ENCODE measurements at places on chromosomes 4 and X.
A peak's percentile ranks its signal among the peaks of the same experiment; 100 is the strongest.

DNA sequence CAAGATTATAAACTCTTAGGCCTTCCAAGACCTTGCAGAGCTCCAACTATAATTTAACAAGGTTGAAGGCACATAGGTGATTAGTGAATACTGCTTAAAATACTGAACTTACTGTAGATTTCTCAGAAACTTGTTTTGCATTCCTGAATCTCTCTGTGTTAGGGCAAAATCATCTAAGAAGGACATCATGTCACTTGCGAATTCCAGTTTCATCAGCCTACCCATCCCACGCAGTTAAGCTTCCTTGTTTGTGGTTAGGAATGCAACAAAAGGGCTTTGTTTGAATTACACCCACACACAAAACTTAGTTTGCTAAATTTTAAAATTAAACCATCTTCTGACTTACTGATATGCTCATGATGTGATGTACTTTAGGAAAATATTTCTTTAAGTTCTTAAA is 174.0 kb downstream of the SOWAHB start:
- DNase-seq, result no peak

GRCh38 chr4:187065396-187065795 is 341.7 kb upstream of the FAT1 start:
- no peak for DNase-seq

- DNase-seq, result no peak
Measured at GRCh38 chr4:141356963-141357335, 136.3 kb downstream of the ZNF330 start.

DNA sequence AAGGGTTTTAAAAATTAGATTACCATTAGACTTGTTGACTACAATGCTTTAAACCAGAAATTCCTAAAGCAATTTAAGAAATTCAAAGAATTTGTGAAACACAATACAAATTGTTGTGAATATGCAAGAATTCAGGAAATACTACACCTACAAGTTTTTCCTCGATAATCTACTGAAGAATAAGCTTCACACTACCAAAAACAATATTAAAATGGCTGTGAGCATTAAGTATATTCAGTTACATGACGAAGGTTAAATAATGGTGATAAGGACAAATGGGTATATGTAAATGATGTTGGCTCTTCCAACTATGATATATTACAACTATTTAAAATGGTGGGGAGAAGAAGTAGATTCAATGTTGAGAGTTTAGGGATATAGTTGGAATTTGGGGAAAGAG is 111.1 kb upstream of the HTR2C start:
- no peak for DNase-seq

GRCh38 chrX:39519566-39520301 is 578.0 kb downstream of the BCOR start:
- DNase-seq, result no peak

DNA sequence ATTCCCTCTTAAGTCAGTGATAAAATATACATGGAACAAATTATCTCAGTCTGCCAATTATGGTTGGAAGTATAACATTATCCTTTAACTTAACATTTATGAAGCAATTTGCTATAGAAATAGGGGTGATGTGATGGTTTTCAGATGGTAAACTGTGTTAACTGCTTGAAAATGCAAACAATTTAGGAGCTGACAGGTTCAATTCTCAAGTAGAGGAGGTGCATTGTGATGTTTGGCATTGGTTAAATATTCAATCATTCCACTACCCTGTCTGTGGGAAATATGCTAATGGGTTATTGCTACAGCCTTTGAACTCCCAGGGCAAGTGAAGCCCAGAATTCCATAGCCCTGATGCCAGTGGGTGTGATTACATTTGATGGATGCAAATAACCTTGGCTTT is 243.4 kb upstream of the GK2 start:
- no peak for DNase-seq

- DNase-seq, result no peak
Measured at GRCh38 chr4:128573781-128574508, 235.6 kb upstream of the JADE1 start.

DNA sequence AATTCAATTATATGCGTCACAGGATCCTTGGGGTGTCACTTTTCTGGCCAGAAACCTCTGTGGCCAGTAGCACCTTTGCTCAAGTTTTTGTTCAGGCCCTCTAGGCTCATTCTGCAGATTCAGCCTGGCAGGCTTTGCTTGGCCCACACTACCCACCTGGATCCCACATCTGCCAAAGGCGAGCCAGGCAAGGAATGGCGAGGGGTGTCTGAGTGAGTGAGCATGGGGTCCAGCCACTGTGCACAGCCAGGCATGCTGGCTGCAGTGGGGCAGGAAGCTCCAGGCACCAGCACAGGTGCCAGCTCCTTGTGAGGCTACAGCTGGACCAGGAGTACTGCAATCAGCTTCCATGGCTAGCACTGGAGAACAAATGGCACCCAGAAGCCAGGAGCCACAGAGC is 914.9 kb downstream of the FSTL5 start:
- no peak for DNase-seq

GRCh38 chrX:108199691-108200090 is 108.1 kb downstream of the ATG4A start:
- DNase-seq, result no peak

DNA sequence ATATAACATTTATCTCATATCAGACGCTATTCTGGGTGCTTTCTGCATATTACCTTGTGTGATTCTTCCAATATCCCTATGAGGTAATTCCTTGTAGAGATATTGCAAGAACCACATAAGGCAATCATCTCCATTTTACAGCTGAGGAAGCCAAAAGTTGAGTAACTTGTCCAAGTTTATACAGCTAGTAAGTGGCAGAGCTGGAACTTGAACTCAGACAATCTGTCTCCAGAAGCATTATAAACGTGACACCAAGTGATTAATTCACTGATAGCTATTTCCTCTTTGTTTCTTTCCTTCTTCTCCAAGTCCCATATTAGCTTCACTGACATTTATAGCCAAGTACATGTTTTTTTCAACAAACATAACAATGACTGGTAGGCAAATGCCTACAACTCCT is 7.3 kb downstream of the EMCN start:
- no peak for DNase-seq

GRCh38 chr4:131248314-131248713 is 1900.8 kb upstream of the PCDH10 start:
- no peak for DNase-seq

GRCh38 chrX:113929004-113929403 is 654.9 kb upstream of the HTR2C start:
- DNase-seq, result no peak

GRCh38 chr4:5455003-5455585 is 253.3 kb downstream of the EVC2 start:
- no peak for DNase-seq

DNA sequence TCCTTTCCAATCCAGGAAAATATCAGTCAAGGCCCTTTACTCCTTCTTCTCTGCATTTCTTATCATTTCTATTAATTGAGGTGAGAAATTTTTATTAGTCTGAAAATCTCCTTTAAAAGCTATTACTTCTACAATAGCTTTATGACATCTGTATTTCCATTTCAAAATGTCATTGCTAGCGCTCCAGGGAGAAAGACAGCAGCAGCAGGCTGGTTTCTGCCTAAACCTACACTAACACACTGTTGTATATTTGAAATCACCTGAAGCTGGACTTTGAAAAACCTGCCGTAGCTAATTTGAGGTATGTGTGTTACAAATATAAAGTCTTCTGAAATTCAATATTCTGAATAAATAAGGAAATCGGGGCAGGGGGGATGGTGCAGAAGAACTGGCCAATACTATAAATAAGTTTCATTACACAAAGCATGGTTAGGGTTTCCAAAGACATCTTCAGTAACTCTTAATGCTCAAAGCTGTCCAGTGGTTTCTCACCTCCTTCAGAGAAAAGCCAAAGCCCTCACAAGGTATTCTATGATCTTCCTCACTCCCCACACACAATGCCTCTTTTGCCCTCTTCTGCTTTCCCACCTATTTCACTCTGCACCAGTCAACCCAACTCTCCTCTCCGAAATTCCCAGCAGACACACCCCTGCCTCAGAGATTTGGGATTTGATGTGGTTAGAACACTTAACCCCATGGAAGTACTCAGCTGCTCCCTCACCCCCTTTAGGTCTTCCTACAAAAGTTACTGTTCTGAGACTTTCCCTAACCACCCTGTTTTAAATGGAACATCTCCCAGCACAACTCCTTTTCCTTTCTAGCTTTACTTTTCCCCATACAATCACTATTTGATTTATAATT is 122.7 kb downstream of the PPP3CA start:
- DNase-seq, result no peak

GRCh38 chr4:51843309-51844152 is 578 bp downstream of the DCUN1D4 start:
- DNase-seq, result peak; percentile 54

- no peak for DNase-seq
Measured at GRCh38 chrX:30895370-30895769, 6.3 kb upstream of the TAB3 start.

DNA sequence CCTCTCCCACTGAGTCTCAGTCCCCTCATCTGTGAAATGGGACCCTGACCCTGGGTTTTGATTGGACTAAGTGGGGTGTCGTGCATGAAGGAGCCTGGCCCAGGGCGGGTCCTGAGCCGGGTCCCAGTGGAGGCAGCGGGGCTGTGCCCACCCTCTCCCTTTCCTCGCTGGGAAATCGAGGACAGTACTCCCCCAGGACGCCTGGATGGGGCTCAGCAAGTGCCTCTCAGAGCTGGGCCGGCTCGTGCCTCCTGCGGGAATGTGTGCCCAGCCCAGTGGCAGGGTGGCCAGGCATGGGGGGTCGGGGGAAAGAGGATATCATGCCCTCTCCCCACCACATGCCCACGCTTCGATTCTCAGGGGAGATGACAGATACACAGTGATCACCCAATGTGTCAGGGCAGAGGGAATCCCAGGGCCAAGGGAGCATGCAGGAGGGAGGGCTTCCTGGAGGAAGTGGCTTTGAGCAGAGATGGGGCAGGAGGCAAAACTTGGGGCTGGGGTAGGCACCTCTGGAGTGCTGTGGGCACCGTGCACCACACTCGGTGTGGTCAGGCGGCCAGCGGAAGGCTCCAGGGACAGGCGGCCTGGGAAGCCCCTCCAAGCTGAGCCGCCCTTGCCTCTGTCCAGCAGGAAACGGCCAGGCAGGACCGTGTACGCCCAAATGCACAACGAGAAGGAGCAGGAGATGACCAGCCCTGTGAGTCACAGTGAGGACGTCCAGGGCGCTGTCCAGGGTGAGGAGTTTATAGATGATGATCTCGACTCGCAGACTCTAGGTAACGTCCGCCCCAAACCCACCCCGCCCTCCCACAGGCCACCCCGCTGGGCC is 203.0 kb downstream of the AFAP1 start:
- no peak for DNase-seq

DNA sequence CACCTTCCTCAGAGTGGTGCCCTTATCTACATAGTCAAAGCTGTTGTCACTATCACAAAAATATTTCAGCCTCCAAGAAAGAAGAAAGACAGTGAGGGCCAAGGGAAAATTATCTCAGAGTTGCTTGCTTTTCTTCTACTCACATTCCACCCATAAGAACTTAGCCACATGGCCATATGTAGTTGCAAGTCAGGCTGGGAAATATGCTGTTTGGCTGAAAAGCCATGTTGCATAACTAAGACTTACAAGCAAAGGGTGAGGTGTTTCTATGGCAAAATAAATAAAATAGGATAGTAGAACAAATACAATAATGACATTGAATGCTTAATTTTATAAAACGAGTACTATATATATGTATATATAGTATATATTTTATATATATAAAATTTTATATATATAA is 365.9 kb upstream of the PABPC4L start:
- DNase-seq, result no peak

- DNase-seq, result no peak
Measured at GRCh38 chr4:79178760-79179159, 147.1 kb downstream of the NAA11 start.

GRCh38 chrX:140040386-140040785 is 75.1 kb upstream of the CXorf66 start:
- no peak for DNase-seq

DNA sequence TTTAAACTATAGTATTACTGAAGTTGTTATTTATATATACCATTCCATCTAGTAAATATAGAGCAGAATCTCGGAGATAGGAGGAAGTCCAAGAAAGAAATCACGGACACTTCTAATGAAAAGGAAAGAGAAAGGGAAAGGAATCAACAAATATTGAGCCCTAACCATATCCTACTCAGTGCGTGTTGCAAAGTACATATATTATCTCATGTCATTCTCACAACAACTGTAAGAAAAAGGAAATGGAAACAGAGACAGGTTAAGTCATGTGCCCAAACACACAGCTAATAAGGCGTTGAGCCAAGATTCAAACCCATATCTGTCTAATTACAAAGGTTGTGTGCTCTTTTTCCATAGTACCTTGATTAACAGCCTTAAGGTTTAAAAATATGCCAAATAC is 16.0 kb downstream of the HTR2C start:
- DNase-seq, result no peak

DNA sequence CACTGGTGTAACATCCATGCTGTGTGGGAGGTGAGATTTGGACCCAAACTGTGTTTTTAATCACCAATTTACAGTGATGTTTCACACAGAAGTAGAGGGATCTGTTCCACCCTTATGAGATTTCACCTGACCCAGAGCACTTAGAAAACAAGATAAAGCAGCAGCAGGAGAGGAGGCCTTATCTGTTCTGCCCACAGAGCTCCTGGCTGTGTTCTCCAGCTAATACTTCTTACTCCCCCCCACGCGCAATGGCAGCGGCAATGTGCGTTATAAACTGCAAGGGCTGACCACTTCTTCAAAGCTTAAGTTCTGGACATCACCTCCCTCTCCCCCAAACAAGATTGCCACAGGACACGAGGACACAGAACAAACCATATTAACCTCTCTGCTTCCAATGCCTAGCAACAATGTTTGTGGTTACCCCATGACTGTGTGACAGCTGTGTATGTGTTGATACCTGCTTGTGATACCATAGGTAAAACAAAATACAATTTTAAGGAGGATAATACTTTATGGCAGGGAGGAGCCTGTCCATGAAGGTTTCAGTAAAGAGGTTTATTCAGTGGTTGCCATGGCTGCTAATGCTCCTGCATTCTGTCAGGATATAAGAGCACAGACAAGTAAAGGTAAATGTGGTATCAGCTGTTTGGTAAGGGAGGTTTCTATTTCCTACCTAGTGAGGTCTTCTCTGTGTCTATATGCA is 210.0 kb downstream of the SOWAHB start:
- no peak for DNase-seq

DNA sequence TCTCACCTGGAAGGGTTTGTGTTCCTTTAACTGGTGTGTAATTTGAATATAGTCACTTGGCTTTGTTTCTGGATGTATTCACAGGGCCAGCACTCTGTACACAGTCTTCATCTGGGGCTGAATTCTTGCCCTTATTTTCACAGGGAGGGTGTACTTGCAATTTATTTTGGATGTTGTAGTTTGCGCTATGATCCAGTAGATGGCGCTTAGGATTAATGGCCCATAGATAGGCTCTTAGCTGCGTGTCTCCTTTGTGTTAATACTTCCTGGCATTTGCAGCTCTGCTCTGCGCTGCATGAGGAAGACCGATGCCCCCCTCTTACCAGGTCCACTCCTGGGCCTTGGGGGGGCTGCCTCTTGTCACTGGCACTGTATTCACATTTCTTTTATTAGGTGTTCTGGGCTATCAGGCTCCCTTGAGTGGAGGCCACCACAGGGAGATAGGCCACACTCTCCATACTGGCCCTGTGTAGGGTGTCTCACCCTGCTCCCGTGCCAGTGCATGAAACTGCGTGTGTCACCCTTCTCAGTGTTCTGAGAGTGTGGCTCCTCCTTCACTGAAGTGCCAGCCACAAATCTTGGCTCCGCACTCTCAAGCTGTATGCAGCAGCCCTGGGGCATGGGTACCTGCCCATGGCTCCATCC is 562.2 kb downstream of the ZIC3 start:
- no peak for DNase-seq
